Thoracic aorta (tissue), 2 donors: ENCODE measurements at places on chromosomes 6 and 20. TPM values are rescaled to one million over a fixed set of nuclear protein-coding genes. Genes with fewer than 3 reads are reported as not detected.

DNA sequence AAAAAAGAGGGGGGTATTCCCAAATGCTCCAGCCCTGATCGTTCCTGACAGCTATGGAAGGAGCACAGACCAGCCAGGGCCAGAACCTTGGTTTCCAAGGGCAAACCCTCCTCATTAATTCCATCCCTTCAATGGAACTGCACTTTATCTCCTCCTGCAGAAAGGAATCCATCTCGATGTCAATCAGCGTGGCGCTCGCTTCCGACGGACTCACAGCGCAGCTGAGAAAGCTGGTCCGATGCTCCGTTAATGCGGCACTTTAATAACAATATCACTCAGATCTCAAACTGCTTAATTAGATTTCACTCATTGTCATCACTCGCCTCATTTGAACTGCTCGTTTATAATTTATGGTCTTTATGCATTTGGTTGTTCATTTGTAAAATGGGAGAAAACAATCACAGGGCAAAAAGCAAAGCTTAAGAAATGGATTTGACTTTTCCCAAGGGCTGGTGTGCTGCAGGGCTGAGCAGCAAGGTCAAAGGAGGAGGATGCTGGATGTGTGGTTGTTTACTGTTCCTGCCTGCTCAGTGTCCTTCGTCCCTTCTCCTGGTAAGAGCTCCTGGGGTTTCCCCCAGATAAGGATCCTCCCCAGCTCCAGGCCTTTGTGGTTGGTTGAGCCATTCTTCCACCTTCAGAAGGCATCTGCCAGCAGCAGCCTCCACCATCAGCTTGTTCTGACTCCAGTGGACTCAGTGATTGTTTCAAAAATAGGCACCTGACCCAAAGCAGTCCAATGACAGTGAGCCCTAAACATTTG is 152.7 kb downstream of the ANKRD60 start:
- H3K36me3 ChIP-seq = no peaks in the 10 kb centered on the region
- no peak overlapping the region for H3K27ac ChIP-seq
- H3K4me1 ChIP-seq = no peaks in the 10 kb centered on the region

The SLC22A3 gene
- 91.5 TPM for total RNA-seq

The PHF20 gene
- 46.8 TPM for total RNA-seq

GRCh38 chr20:37475252-37475651 is 45.8 kb upstream of the NNAT start:
- H3K4me1 ChIP-seq = no peaks in the 10 kb centered on the region
- H3K4me3 ChIP-seq = no peak overlapping the region
- no peaks in the 10 kb centered on the region for H3K27me3 ChIP-seq
- no peak overlapping the region for H3K27ac ChIP-seq
- DNase-seq = no peak
- H3K36me3 ChIP-seq = no peaks in the 10 kb centered on the region

GRCh38 chr20:51412333-51412871 is 130.1 kb downstream of the NFATC2 start:
- H3K27me3 ChIP-seq = no peaks in the 10 kb centered on the region
- peak overlapping the region; percentile 48 for H3K27ac ChIP-seq
- H3K4me3 ChIP-seq = peak overlapping the region; percentile 18
- DNase-seq = peak; percentile 13

GRCh38 chr20:32158943-32159660 is 48.4 kb downstream of the PLAGL2 start:
- no peaks in the 10 kb centered on the region for H3K4me1 ChIP-seq
- H3K27me3 ChIP-seq = no peaks in the 10 kb centered on the region
- H3K27ac ChIP-seq = no peak overlapping the region
- H3K4me3 ChIP-seq = no peak overlapping the region
- no peak for DNase-seq

The PTK7 gene
- 6.8 TPM for total RNA-seq

GRCh38 chr6:25684565-25684964 is 32.5 kb downstream of the SCGN start:
- H3K27me3 ChIP-seq = no peaks in the 10 kb centered on the region
- no peaks in the 10 kb centered on the region for H3K4me1 ChIP-seq
- H3K36me3 ChIP-seq = no peaks in the 10 kb centered on the region
- no peak for DNase-seq
- H3K4me3 ChIP-seq = no peak overlapping the region
- no peak overlapping the region for H3K27ac ChIP-seq

The RNF8 gene
- total RNA-seq = 10.0 TPM

GRCh38 chr20:61341605-61342004 is 89.5 kb downstream of the CDH4 start:
- no peak overlapping the region for H3K27ac ChIP-seq
- no peaks in the 10 kb centered on the region for H3K4me1 ChIP-seq
- no peaks in the 10 kb centered on the region for H3K27me3 ChIP-seq

The TMEM74B gene
- not detected for total RNA-seq

DNA sequence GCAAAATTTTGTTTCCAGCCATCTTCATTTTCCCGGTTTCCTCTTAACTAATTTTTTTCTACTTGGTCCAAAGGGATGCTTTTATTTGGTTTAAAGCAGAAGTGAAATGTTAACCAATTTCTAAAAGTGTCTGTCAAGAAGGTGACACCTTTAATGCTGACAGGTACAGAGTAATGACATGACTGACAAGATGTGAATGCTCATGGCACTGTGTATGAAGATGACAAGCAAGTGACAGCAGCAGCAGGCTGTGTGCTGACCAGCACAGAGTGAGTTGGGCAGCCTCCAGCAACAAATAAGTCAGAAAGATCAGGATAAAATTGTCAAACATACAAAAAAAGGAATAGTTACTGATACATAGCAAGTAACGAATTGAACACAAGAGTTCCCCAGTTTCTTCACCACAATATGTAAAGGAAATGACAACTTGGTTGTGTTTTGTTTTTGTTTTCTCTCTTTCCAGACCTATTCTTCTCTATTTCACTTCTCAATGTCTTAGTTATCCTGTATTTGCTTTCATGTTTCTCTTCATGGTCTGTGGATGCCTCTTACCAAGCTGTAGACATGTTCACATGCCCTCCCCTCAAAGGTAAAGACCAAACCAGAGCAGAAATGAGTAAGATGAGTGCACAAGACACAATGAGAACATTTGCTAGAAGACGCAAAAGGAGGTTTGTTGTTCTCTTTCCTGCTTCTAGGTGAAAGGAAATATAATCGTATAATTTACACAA is 174.9 kb downstream of the FRK start:
- no peak overlapping the region for H3K4me3 ChIP-seq
- H3K36me3 ChIP-seq = no peaks in the 10 kb centered on the region
- DNase-seq = no peak
- no peak overlapping the region for H3K27ac ChIP-seq
- H3K4me1 ChIP-seq = no peaks in the 10 kb centered on the region
- H3K27me3 ChIP-seq = no peaks in the 10 kb centered on the region

DNA sequence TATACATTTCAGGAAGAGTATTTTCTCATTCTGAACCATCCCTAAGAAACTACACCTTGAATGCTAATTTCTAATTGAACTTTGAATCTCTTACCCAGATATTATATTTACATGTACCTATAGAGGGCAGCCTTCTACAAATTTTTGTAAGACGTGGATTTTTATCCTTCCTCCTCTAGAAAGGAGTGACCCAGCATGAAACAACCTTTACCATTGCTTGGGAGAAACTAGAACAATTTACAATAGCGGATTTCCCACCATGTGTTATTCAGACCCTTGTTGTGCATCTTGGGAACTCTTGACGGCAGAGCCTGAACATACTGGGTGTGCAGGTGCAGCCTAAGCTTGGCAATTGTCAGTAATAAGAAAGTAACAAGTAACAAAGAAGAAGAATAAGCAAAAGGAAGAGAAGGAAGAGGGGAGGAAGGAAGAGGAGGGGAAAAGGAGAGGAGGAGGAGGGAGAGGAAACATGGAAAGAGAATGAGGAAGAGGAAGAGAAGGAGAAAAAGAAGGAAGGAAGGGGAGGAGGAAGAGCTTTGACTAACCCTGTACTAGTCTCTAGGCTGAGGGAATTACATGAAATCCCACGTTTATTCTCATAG is 10.8 kb upstream of the TAAR1 start:
- H3K4me1 ChIP-seq = peaks cover 3% of the 10 kb centered on the region
- no peak for DNase-seq
- peak overlapping the region; percentile 43 for H3K4me3 ChIP-seq
- H3K27me3 ChIP-seq = no peaks in the 10 kb centered on the region

- DNase-seq = no peak
- H3K4me1 ChIP-seq = no peaks in the 10 kb centered on the region
- H3K27ac ChIP-seq = no peak overlapping the region
These were observed 36.5 kb upstream of the MLN start for GRCh38 chr6:33840048-33840926.

DNA sequence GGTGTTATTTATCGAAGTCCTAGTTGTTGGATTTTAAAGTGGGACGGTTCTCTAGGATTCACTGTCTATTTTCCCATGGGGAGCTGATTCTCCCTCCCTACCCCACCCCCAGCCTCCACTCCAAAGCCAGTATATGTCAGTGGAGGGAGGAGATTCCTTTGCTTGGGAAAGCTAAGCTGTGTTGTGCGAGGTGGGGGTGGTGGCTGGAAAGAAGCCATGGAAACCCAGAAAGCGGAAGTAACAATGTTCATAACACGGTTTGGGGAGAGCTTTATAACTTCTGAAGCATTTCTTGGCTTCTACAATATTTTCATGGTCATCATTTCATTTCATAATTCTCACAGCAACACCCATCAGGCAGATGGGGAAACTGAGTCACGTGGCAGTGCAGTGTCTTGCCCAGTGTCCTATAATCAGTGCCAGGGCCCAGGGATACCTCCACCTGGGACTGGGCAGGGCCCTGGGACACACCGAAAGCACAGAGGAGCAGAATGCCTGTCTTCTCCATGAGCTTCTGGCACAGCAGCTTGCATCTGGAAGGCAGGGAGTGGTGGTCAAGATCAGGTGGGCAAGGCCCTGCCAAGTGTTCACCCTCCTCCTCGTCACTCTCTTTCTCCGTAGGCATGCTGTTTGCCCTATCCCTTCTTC is 4.5 kb downstream of the SUN5 start:
- no peak overlapping the region for H3K4me3 ChIP-seq
- DNase-seq = no peak
- H3K36me3 ChIP-seq = no peaks in the 10 kb centered on the region
- no peaks in the 10 kb centered on the region for H3K4me1 ChIP-seq
- H3K27me3 ChIP-seq = no peaks in the 10 kb centered on the region

DNA sequence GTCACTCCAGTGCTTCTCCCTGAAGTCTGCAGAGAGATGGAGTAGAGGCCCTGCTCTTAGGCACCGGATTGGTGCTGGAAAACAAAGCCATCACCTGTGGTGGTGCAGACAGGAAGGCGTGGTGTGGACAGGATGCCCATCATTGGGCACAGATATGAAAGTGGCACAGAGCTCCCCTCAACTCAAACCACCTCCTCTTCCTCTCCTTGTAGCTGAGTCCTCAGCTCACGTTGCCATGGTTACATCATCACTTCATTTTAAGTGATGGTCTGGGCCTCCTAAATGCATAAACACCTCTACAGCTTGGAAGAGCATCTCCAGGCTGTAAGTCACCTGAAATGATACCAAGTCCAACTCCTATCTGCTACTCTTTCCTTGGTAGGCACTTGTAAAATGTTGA is 8.0 kb upstream of the RTF2 start:
- no peak overlapping the region for H3K27ac ChIP-seq
- no peaks in the 10 kb centered on the region for H3K4me1 ChIP-seq
- no peak for DNase-seq

The CGA gene
- total RNA-seq = not detected

- H3K36me3 ChIP-seq = peaks cover 3% of the 10 kb centered on the region
- DNase-seq = no peak
- peaks cover 26% of the 10 kb centered on the region for H3K4me1 ChIP-seq
These were observed 31.7 kb downstream of the FOXC1 start for GRCh38 chr6:1641343-1641885.

The TRIM31 gene
- total RNA-seq = not detected

The PRICKLE4 gene
- 3.1 TPM for total RNA-seq
